Lower lobe of right lung (tissue), 2 donors: ENCODE measurements at places on chromosomes 1 and 21. TPM values are rescaled to one million over a fixed set of nuclear protein-coding genes. Genes with fewer than 3 reads are reported as not detected.

- H3K27ac ChIP-seq: no peak overlapping the region
- H3K4me1 ChIP-seq: no peaks in the 10 kb centered on the region
- H3K36me3 ChIP-seq: no peaks in the 10 kb centered on the region
These were observed 132.0 kb downstream of the MAP3K21 start for GRCh38 chr1:233459470-233459945.

DNA sequence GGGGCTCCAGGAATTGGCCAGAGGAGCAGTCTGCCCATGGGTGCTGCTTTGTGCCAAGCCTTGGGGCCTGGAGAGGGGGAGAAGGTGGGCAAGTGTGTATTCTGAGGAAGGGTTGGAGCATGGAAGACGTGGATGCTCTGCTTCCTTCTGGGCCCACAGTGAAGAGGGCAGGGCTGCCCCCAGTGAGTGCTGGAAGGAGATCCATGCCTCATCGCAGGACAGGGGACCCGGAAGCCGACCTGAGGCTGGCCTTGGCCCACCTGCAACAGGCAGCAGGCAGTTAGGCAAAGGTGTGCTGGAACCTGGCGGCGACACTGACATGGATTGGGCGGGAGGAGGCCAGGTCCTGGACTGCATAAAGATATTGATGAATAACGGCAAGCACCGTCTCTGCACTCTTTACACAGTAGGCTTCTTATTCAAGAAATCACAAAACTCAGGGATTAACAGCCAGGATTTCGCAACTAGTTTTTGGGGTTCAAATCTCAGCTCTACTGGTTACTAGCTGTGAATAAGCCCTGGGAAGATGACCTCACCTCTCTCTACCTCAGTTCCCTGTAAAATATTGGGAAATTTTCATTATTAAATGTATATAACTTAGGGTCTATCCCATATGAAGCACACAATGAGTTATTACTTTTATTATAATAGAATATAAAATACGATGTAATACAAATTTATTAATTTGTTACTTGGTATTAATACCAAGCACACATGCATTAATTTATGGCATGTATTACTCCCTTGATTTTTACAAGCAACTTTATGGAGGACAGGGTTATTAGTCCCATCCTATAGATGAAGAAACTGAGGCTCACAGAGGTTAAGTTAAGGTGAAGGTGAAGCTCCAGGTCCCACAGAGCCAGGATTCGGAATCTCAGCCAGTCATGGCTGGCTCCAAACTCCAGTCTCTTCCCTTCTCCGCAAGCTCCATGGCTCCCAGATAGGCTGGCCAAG is 62.3 kb downstream of the DHRS3 start:
- H3K4me1 ChIP-seq: peaks cover 37% of the 10 kb centered on the region
- H3K4me3 ChIP-seq: no peak overlapping the region
- H3K36me3 ChIP-seq: no peaks in the 10 kb centered on the region
- no peaks in the 10 kb centered on the region for H3K27me3 ChIP-seq

GRCh38 chr1:205458777-205459566 is 3.1 kb upstream of the BLACAT1 start:
- peaks cover 68% of the 10 kb centered on the region for H3K27me3 ChIP-seq
- no peak overlapping the region for H3K4me3 ChIP-seq
- H3K36me3 ChIP-seq: no peaks in the 10 kb centered on the region
- no peak overlapping the region for H3K27ac ChIP-seq

GRCh38 chr1:235246022-235246948 is 81.7 kb downstream of the ARID4B start:
- no peak overlapping the region for H3K4me3 ChIP-seq
- H3K36me3 ChIP-seq: peaks cover 31% of the 10 kb centered on the region
- no peak for DNase-seq
- H3K4me1 ChIP-seq: no peaks in the 10 kb centered on the region
- H3K27ac ChIP-seq: no peak overlapping the region
- H3K27me3 ChIP-seq: no peaks in the 10 kb centered on the region

GRCh38 chr1:159889202-159889601 is 10.8 kb downstream of the CFAP45 start:
- H3K4me1 ChIP-seq: peaks cover 26% of the 10 kb centered on the region
- H3K27ac ChIP-seq: peak overlapping the region; percentile 77
- no peak for DNase-seq
- no peak overlapping the region for H3K4me3 ChIP-seq

Gene HCRTR1
- not detected for total RNA-seq

Gene ZSWIM5
- total RNA-seq: 3.6 TPM

Gene UBXN10
- total RNA-seq: 7.8 TPM

- H3K27me3 ChIP-seq: no peaks in the 10 kb centered on the region
- no peak overlapping the region for H3K4me3 ChIP-seq
- H3K36me3 ChIP-seq: peaks cover 3% of the 10 kb centered on the region
These were observed 75.7 kb downstream of the ARHGEF10L start for GRCh38 chr1:17615157-17615556.

GRCh38 chr1:181984006-181984405 is 77.5 kb downstream of the ZNF648 start:
- no peak overlapping the region for H3K4me3 ChIP-seq
- no peaks in the 10 kb centered on the region for H3K4me1 ChIP-seq
- DNase-seq: no peak
- no peaks in the 10 kb centered on the region for H3K36me3 ChIP-seq
- no peaks in the 10 kb centered on the region for H3K27me3 ChIP-seq
- H3K27ac ChIP-seq: no peak overlapping the region

Gene TRABD2B
- total RNA-seq: 1.8 TPM

DNA sequence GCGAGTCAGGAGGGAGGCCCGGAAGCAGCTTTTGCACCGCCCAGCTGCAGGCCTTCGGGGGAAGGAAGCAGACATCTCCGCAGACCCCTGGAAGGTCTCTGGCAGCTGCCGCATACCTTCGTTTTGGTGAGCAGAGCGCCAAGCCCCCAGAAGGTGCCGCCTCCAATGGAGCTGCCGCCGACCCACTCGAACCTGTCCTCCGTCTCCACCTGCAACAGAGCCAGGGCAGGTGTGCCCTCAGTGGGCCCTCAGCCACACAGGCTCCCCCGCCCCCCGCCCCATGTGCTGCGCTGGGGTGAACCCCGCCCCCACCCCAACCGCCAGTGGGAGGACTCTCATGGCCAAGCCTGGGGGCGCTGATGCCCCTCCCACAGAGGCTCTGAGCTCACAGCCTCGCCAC is 6.2 kb downstream of the PANK4 start:
- peaks cover 67% of the 10 kb centered on the region for H3K36me3 ChIP-seq
- H3K27ac ChIP-seq: no peak overlapping the region

Gene MIER1
- 44.0 TPM for total RNA-seq

GRCh38 chr1:30331415-30332065 is 391.8 kb downstream of the MATN1 start:
- H3K36me3 ChIP-seq: no peaks in the 10 kb centered on the region
- DNase-seq: no peak
- no peaks in the 10 kb centered on the region for H3K4me1 ChIP-seq
- H3K27ac ChIP-seq: no peak overlapping the region
- H3K4me3 ChIP-seq: no peak overlapping the region
- H3K27me3 ChIP-seq: no peaks in the 10 kb centered on the region
